ENCODE measurements at places on chromosomes 7 and 10.

- DNase-seq = no peak
Measured at GRCh38 chr10:97353945-97354344, 19.4 kb upstream of the FRAT2 start.

DNA sequence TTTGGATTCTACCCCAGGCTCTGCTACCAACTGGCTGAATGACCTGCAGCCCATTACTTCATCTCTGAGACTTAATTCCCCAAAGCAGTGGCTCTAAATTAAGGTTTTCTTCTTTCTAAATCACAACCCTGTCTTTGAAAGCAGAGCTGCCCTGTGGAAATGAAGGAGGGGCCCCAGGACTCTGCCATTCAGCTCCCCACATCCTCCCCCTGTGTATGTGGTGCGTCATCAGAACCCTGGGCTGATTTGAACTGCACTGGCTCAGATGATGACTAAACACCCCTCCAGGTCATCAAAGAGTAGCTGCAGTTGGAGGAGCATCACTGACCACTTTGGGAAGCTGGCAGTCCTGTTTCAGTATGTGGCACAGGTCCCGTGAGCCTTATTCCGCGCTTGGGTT lies 46.6 kb downstream of the BPGM start:
- no peak for DNase-seq

DNA sequence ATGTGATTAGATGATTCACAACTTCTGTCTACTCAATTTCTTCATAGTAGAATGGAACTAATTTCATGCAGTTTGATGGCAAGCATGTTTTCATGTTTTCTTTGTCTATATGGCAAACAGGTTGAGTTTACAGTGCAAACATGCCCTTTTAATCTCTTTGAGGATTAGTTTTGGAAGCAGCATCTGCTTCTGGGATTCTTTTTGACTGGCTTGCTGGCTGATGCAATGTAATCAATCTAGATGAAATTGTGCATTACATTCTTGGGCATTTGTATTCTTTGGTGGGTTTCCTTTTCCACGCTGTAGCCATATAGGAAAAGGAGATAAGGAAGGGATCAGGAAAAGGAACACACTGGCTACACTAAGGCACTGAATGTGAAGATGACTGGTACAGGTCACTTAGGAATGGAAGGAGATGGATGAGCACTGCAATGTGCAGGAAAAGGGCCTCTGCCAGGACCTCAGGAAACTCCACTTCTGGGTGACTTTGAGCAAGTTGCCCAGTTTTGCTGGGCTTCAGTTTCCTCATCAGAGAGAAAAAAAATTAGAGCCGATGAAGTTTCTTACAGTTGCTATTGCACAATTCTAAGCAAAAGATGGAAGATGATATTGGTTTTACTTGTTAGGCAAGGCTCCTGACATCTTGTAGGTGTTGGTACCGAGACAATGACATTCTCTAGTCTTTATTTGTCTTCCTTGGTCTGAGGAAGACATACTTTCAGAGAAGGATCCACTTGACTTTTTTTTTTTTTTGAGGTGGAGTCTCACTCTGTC lies 269.1 kb downstream of the SUGCT start:
- DNase-seq = no peak

- DNase-seq = no peak
Measured at GRCh38 chr7:37081436-37081835, 357.1 kb upstream of the AOAH start.

- DNase-seq = no peak
Measured at GRCh38 chr7:87164433-87164832, 12.2 kb downstream of the DMTF1 start.

GRCh38 chr10:24722131-24722675 lies 1.5 kb downstream of the ARHGAP21 start:
- DNase-seq = no peak

GRCh38 chr7:50037086-50037485 lies 56.0 kb downstream of the ZPBP start:
- no peak for DNase-seq

GRCh38 chr10:64726466-64726865 lies 1205.3 kb downstream of the REEP3 start:
- no peak for DNase-seq

GRCh38 chr10:4390219-4390618 lies 435.8 kb upstream of the AKR1E2 start:
- DNase-seq = no peak

DNA sequence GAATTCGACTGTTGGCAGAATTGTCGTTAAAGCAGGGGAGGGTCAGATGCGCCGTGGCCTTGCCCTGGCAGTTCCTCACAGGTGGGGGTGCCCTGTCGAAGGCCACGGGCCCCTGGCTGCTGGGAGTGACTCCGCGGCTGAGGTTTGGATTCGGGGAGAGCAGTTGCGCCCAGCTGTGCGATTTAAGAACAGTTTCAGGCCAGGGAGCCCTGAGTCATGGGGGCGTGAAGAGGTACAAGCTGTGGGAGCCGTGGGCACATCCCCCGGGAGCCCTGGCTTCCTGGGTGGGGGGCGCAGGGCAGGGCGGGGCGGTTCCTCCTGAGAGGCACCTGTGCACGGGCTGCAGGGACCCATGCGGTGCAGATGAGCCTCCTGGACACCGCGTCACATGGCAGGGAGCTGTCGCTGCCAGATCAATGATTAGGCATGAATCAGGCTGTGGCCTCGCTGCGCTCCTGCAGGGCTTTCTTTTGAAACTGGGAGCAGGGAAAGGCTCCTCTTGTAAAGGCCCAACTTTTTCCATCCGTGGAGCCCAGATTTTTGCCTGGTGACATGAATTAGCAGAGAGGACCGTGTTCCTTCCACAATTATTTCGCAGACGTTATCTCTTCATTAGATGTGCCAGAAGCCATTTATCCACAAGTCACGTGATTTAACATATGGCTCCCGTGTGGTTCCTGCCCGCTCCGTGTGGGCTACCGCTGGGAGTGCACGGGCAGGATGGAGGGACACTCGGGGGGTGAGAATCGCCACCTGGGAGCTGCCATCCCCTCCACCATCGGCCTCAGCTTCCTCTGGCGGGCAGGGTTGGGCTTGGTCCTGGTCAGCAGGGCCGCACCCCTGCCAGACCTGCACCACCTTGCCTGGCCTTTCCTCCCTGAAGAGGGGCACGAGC lies 918 bp downstream of the PWWP2B start:
- DNase-seq = peak; percentile 14

- DNase-seq = no peak
Measured at GRCh38 chr7:28790467-28790866, 167.7 kb downstream of the TRIL start.

- DNase-seq = no peak
Measured at GRCh38 chr10:80894311-80894791, 356.6 kb downstream of the SH2D4B start.

Data from NCI-H1694 treated with DMSO at 0.1 percent for 48 hours (cell line).